AG08395 (cell line): ENCODE measurements at places on chromosomes 2 and 18.

GRCh38 chr18:10893196-10893595, 256.2 kb downstream of the PIEZO2 start:
- DNase-seq, result no peak

DNA sequence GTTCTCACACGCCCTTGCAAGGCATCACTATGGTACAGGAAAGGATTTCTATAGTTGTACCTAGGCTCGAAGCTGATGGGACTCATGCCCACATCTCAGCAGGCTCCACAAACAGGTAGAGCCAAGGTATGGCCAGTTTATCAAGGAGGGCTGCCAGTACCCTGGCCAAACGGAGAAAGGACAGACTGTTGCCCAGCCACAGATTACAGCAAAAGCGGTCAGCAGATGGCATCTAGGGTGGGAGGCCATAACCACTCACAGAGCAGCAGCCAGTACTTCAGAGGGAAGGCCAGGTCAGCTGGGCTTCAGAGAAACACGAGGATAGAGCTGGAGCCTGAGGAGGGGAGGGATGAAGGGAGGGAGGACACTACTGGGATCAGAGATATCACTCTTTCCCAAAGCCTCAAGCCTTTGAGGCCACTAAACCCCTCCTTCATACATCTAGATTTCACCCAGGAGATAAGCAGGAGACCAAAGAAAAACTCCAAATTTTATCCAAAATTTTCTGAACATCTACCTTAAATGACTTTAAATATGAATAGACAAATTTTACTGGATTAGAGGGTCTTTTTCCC, 904.2 kb upstream of the NXPH2 start:
- no peak for DNase-seq

DNA sequence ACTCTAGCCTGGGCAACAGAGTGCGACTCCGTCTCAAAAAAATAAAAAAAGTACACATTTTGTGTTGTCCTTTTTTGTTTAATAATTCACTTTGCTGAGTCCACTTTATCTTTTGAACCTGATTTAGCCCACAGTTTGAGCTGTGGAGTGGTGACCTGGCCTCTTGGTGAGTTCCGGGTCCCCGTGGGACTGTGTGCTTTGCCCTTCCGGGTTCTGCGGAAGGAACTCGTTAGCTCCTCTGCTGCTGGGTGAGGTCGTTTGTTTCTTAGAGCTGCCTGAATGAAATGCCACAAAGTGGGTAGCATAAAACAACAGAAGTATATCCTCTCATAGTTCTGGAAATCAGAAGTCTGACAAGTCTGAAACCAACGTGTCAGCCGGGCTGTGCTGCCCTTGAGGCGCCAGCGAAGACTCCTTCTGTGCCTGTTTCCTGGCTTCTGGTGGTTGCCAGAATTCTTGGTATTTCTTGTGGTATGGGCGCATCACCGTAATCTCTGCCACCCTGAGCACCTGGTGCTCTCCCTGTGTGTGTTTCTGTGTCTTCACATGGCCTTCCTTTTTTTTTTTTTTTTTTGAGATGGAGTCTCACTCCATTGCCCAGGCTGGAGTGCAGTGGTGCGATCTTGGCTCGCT, 3.5 kb downstream of the EFHD1 start:
- no peak for DNase-seq

DNA sequence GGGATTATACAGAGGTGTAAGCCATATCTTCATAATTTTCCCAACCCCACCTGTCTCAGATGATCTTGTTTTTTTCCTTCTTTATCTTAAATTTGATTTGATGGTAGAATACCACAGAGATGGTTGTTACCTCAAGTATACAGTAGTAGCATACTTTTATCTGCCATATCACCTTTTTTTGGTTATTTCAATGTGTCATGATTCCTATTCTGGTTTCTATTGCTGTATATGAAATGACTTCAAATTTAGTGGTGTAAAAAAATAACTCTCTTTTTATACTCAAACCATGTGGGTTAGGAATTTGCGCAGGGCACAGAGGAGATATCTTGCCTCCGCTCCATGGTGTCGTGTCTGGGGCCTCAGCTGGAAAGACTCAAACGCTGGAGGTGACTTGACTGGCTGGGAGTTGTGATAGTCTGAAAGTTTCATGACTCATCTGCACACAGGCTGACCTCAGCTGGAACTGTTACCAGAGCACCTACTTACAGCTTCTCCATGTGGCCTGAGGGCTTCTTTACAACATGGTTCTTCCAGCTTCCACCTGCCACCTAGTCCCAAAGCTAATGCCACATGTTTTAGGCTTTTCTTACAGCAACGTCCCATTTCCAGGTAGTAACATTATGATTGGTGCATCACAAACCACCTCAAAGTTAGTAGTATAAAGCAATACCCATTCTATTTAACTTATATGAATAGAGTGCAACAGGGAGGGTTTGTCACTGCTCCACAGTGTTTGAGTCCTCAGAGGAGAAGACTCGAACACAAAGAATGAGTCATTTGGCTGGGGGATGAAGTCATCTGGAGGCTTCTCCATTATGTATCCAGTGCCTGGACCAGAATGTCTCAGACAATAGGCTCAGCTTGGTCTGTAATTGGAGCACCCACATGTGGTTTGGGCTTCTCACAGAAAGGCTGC, 82.3 kb upstream of the XPO1 start:
- DNase-seq, result peak; percentile 79

DNA sequence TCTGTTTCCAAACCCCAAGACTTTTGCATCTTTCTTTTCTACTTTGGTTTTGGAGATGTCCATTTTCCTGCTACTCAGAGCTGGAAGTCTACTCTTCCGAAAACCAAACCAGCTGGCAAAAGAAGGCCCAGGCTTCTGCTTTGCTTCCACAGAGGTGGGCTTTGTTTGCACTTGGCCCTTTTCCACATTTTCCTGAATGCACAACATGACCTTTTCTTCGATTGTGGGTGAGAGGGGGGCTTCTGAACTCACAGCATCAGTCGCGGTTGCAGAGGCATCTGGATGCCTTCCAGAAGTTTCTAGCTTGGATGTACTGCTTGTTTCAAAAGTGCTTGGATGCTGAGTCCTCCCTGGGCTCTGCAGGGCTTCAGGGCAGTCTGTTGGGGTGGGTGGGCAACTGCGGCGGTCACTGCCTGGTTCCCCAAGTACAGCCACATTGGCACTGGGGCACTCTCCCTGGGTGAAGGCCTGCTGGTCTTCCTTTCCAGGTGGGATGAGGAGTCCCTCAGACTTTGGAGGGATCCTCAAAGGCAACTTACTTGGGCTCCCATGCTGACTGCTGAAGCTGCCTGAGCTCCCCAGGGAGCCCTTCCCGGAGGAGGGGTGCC, 112.3 kb upstream of the LYPD1 start:
- no peak for DNase-seq

GRCh38 chr2:168530982-168531622, 75.0 kb downstream of the CERS6 start:
- DNase-seq, result peak; percentile 53

- peak; percentile 72 for DNase-seq
Observed at GRCh38 chr18:62437235-62438017, 85.4 kb upstream of the ZCCHC2 start.

DNA sequence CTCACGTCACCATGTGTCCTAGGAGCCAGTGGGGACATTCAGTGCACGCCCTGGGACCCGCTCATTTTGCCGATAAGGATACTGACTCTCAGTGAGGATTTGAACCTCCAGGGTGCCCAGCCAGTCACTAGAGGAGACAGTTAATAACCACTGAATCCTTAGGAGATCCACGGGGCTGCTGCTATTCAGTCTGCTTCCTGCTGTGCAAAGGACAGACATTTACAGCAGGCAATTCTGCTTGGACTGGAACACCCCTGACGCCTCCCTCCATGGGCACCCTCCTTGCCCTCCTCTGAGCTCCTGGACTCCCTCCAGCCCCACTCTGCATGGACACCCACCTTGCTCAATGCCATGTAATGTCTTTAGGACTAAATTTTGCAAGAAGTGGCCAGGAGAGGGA, 265.5 kb downstream of the EIPR1 start:
- no peak for DNase-seq

GRCh38 chr18:389658-390357, 110.7 kb downstream of the COLEC12 start:
- DNase-seq, result no peak

DNA sequence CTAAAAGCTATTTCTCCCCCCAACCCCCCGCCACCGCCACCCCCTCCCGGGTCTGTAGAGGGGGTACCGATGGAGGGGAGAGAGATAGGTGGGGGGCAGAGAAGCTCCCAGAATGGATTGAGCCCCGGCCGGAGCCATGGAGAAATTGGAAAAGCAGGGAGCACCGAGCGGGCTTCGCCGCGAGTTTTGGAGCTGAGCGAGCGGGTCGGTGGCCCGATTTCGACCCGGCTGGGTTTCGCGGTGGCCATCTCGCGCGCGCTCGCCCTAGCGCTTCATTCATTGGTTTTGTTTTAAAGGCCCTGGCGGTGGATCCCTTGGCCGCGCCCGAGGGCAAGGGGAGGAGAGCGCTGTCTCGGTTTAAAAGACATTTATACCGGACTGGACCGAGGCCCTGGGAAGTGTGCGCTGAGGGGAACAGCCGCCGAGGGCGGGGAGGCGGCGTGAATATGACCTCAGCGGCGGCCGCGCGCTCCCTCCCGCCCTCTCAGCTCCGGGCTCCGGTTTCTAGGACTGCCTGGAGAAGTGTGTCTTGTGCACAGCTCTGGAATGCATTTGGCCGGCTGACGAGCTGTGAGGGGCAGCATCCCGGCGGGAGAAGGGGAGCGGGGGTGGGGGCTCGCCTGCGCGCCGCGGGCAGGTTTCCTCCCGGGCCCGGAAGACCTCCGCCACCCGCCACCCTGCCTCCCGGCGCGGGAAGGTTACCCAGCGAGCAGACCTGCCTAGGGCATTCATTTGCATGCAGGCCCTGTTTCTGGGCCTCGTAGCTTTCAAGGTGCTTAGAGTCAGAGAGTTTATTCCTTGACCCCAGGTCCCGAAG, 1.7 kb upstream of the SMAD7 start:
- DNase-seq, result peak; percentile 75

DNA sequence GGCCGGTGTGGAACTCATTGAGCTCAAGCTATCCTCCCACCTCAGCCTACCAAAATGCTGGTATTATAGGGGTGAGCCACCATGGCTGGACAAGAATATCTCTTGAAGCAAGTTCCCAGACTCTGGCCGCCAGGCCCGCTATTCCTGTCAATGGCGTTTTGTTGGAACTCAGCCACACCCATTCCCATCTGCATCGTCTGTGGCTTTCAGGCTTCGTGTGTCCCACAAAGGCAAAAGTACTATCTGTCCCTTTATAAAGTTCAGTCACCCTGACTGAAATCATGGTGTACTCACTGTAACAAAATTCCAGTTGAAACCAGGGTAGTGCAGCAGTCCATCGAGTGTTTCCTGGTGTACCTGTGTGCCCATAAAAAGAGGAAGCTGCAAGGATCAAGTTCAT, 96.7 kb downstream of the SH3BP4 start:
- peak; percentile 14 for DNase-seq

DNA sequence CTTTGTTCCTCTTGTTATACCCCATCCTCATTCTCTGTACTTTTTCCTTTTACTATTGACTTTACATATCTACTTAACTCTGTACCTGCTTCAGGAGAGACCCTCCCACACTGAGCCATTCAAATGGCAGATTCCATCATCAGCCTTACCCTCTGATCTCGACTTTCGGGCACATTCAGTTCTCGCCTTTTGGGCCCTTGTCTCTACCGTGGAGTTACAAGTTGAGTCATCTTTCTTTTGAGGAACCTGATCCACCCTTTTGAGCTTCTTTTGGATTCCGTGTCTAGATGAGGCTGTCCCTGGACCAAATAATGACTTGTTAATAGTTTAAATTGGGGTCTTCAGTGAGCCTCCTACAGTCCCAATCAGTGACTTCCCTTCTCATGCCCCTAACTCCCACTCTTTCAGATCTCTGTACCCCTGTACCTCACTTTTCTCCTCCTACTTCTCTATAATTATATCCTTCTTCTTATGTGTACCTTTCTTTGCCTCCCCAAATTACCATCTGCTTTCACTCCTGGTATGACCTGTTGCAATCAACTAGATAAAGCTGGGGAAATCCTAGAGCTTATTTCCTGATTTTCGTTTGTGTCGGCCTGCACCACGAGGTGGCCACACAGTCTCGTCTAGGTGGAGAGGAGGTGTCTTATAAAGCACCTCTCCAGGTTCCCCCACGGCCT, 17.2 kb downstream of the SP110 start:
- no peak for DNase-seq

GRCh38 chr2:194718881-194719280, 938.1 kb upstream of the SLC39A10 start:
- DNase-seq, result no peak

- DNase-seq, result no peak
Observed at GRCh38 chr2:158112992-158113391, 11.3 kb downstream of the UPP2 start.

DNA sequence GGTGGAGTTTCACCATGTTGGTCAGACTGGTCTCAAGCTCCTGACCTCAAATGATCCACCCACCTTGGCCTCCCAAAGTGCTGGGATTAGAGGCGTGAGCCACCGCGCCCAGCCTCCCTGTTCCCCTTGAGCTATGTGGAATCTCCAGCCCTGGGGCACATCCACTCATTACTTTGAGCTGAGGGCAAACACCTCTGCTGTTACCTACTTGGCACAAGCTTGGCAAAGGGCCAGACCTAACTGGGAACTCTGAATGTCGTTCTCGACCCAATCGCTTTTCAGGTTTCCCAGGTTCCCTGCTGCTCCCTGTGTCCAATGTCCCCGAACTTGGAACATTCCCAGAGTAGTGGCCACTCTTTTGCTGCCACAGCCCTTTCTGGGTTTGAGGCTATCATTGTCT, 40.6 kb downstream of the CHST10 start:
- no peak for DNase-seq

DNA sequence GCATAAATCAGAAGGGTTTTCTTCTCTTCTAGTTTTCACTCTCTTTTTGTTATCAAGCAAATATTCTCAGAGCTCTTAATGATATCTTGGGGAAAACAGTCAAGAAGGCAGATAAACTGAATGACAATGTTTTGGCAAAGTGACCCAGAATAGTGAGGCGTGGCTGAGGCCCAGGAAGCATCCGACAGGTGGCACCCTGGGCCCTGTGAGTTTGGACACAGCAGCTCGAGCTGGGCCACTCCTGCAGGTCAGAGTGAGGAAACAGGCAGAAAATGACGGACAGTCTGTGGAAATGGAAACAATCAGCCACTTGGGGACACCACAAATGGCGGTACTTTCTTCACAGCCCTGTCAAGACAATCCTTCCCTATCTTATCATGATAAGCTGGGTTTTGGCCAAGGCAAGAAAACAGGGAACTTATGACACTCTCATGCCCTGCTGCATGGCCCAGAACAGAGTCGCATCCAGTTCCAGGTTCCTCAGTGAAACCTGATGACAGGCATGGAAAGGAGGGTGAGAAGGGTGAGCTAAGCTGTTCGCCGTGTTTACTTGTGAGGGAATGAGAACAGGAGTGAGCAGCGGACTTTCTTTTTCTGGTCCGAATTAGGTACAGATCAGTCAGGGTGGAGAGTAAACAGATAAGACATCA, 32.1 kb downstream of the MRPL44 start:
- DNase-seq, result no peak

DNA sequence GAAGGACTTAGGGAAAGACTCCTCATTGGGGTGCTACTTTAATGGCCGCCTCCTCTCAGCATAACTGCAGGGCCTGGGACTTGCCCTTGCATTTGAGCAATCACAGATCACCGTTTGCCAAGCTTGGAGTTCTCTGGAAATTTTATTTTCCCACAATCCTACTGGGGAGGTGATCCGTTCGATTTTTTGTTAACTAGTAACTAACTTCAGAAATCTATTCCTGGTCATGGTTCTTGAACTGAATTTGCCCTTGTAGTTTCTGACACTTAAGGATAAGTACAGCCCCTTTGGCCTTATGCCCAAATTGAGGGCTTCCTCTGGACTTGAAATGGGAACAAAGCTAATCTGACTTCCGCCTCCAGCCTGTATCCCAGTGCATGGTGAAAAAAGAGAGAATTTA, 60.5 kb upstream of the ST3GAL5 start:
- no peak for DNase-seq
